ENCODE measurements at places on chromosomes 7 and 10.

- no peak for DNase-seq
These were observed 3.9 kb downstream of the FAM241B start for GRCh38 chr10:69633673-69634635.

- no peak for DNase-seq
These were observed 85.5 kb upstream of the PDE1C start for GRCh38 chr7:32155712-32156111.

GRCh38 chr7:135993950-135994349, 16.8 kb upstream of the MTPN start:
- no peak for DNase-seq

GRCh38 chr7:138854115-138854645, 56.2 kb upstream of the ATP6V0A4 start:
- no peak for DNase-seq

- DNase-seq = no peak
These were observed 4.4 kb downstream of the SLC12A9 start for GRCh38 chr7:100856871-100857282.

GRCh38 chr7:104175361-104175984, 32.3 kb downstream of the ORC5 start:
- no peak for DNase-seq

Measured in stimulated activated CD8-positive, alpha-beta memory T cell treated with anti-CD3 and anti-CD28 coated beads, Interleukin-4, amount 100 ng/mL, for 1 hour (primary cell).